ENCODE measurements at places on chromosomes 12 and 14.

- peak; percentile 66 for DNase-seq
These were observed 15.8 kb downstream of the VDR start for GRCh38 chr12:47889040-47889439.

GRCh38 chr12:125907351-125907750, 842.1 kb downstream of the AACS start:
- DNase-seq = no peak

GRCh38 chr14:60332869-60333268, 83.8 kb downstream of the PPM1A start:
- DNase-seq = no peak

- no peak for DNase-seq
These were observed 45.7 kb downstream of the SPATS2 start for GRCh38 chr12:49413010-49413409.

- no peak for DNase-seq
These were observed 76.1 kb upstream of the GPHB5 start for GRCh38 chr14:63394841-63395240.

- no peak for DNase-seq
These were observed 24.0 kb upstream of the GSC start for GRCh38 chr14:94793901-94794300.

GRCh38 chr12:74906224-74906623, 303.4 kb downstream of the KCNC2 start:
- peak; percentile 10 for DNase-seq

GRCh38 chr12:6975297-6976032, 4.8 kb downstream of the EMG1 start:
- DNase-seq = no peak

DNA sequence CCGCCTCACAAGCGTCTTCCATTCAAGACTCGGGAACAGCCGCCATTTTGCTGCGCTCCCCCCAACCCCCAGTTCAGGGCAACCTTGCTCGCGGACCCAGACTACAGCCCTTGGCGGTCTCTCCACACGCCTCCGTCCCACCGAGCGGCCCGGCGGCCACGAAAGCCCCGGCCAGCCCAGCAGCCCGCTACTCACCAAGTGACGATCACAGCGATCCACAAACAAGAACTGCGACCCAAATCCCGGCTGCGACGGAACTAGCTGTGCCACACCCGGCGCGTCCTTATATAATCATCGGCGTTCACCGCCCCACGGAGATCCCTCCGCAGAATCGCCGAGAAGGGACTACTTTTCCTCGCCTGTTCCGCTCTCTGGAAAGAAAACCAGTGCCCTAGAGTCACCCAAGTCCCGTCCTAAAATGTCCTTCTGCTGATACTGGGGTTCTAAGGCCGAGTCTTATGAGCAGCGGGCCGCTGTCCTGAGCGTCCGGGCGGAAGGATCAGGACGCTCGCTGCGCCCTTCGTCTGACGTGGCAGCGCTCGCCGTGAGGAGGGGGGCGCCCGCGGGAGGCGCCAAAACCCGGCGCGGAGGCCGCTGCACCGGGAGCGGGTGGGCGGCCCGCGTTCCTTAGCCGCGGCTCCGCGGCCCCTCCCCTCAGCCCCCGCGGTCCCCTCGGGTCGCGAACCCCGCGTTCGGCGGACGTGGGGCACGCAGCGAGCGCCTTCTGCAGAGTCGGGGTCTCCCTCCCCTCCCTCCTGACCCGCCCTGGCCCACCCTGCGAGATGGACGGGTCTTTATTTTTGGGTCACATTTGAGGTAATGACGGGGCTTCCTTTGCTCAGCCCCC, at the start of gene UBC:
Gene UBC, minus strand, starts transcription at position 259 of the 847 bp plus-strand sequence. CDS start 879 bp downstream, outside the sequence.
- peak; percentile 95 for DNase-seq

GRCh38 chr12:100900808-100901207, 106.2 kb downstream of the ANO4 start:
- no peak for DNase-seq

DNA sequence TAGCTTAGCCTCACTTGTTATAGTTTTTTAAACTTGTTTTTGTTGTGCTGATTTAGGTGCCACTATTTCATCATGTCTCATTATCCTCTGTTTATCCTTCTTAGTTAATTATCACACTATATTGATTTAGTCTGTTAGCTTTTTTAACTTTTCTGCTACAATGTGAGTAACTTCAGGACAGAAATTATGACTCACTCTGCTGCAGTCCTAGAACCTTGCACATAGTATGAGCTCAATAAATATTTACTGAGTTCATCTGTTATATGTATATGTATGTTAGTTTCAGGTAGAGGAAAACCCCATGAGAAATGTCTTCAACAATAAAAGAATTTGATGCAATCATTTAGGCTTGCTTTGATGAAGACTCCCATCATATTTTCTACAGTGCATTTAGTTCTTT, 224.3 kb upstream of the NAV3 start:
- no peak for DNase-seq

DNA sequence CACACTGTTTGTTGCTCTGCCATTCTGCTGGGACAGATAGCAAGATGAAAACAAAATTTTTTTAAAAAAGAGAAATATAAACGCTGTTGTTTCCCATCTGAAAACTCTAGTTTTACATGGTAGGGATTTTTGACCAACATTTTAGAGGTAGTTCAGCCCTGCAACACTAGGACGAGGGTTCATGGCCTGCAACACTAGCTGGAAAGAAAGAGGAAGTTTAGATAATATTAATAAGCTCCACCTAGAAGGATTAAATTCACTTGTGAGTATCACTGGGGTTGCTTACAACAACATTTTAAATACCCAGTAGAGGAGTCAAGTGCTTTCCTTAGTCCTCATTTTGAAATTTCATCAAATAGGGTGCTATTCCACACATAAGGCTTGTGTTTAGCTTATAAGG, 68.2 kb downstream of the SRGAP1 start:
- DNase-seq = peak; percentile 64

- DNase-seq = peak; percentile 88
These were observed 56.3 kb downstream of the SPTB start for GRCh38 chr14:64823305-64823861.

DNA sequence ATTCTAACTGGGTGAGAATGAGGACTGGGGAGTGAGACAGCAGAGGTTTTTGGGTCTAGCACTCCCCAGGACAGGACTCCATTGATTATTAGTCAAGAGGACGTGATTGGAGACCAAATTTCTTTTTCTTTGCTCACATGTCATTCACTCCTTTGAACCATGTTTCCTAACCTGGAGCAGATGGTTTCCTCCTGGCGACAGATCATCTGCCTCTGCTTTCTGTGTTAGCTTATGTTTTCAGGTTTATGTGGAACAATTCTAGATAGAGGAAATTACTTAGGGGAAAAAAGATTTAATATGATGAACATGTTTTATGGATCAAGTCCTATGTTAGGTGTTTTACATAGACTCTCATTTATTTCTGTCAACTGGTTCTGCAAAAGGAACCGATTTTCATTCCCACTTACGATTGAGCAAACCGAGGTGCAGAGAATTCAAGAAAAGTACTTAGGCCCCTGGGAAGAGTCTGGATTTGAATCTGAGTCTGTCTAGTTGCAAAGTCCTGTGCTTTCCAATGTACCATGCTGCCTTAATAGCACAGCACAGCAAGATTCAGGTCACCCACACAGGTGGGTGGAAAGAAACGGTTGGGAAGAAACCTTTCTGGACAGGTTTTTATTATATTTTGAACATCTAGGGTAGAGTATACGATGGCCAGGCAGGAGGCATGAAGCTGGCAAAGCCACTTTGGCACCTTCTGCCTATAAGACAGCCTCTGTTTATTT, 30.8 kb downstream of the SMOC1 start:
- no peak for DNase-seq

DNA sequence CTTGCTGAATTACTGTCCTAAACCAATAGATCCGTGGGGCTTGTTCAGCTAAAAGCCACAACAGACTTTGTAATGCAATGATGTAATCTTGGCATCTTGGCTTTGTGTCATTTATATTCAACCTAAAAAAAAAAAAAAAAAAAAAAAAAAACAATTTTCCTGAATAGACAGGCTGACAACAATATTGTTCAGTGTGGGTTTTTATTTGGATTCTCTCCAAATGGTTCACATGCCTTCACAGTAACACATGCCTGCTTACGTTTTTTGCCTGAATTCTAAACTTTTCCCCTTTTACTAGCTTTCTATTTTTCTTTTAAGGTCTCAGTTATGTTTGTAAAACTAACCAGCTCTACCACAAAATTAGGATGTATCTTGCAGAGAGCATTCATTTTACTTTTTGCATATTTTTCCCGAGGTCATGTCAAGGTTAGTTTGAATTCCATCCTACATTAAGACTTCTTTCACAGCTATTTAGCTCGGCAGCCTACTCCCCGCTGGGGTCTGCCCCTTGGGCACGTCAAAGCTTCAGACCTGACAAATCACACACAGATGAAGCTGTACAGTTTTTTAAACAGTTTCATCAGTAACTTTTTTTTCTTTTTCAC, 213.7 kb upstream of the NPAS3 start:
- DNase-seq = no peak

DNA sequence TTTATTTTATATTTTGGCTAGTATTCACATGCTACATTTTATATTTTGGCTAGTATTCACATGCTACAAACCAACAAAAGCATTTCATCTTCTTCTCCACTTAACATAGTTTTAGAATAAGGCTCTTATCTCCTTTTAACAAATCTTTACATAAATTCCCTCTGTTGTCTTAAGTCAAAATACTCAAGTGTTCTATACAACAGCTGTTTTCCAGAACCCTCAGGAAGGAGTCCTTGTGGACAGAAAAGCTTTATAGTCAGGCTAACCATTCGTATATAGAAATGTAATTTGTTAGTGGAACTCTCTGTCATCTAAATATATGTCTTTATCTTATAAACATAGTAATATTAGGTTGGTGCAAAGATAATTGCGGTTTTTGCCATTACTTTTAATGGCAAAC, 191.0 kb upstream of the FLRT2 start:
- DNase-seq = no peak

DNA sequence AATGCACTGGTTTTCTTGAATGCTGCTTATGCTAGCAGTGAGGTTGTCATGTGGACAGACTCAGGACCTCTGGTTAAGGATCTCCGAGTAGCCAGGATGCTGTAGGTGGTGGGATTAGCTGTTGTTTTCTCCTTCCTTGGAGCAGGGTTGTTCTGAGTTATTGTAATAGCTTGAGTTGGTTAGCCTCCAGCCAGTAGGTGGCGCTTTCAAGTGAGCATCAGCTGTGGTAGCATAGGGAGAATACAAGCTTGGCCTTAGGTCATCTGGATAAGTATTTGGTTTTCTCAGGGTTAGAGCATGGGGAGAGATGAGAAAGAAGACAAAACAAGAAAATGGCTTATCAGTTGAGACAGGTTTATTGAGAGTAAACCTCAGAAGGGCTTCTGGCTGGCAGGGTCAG, 299.7 kb upstream of the FBXO33 start:
- DNase-seq = peak; percentile 26

- no peak for DNase-seq
These were observed 46.3 kb downstream of the PPP2R5E start for GRCh38 chr14:63496837-63497400.

GRCh38 chr14:72663956-72664650, 229.8 kb downstream of the DPF3 start:
- DNase-seq = no peak

DNA sequence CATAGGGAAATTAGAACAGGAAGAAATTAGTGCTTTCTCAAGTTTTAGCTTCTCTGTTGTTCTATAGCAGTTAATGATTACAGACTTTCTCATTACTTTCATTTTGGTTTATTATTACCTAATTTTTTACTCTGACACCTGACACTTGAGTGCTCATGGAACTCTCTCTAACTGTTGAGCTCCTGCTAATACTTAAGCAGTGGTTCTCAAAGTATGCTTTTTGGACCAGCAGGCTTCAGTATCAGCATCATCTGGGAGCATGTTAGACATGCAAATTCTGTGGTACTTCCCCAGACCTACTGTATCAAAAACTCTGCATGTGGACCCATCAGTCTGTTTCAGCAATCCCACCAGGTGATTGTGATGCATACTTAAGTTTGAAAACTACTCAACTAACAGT, 235.3 kb downstream of the CCDC91 start:
- no peak for DNase-seq

DNA sequence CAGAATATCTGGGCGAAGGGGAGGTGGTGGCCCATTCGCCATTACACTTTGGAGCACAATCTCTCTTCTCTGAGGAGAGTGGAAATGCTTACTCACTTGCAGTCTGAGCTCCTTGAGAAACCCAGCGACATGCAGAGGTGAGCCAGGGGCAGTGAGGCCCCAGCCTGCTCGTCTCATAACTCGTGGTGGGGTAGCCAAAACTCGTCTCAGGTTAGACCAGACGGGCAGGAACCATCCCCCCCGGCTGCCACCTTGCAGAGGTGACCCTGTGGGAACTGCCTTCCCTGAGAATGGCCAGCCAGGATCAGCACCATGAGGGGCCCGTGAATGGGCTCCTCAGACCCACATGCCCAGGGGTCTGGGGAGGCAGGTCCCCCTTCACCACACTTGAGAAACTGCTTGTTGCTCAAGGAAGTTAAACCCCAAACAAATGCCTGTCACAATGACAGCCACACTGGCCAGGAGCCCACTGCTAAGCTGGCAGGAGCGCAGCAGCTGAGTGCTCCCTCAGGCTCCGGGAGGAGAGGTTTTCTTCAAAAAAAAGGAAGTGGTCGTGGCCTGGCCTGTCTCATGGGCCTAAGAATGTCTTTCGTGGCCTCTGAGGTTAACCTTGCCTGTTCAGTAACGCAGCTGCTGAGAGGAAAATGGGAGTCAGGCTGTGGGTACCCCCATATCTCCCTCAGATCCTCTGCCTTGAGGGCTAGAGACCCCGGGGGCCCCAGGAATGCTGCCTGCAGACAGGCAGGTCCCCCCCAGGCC, 9.2 kb upstream of the ALDH2 start:
- peak; percentile 95 for DNase-seq

- DNase-seq = no peak
These were observed 8.7 kb downstream of the AKAP5 start for GRCh38 chr14:64474041-64474440.

DNA sequence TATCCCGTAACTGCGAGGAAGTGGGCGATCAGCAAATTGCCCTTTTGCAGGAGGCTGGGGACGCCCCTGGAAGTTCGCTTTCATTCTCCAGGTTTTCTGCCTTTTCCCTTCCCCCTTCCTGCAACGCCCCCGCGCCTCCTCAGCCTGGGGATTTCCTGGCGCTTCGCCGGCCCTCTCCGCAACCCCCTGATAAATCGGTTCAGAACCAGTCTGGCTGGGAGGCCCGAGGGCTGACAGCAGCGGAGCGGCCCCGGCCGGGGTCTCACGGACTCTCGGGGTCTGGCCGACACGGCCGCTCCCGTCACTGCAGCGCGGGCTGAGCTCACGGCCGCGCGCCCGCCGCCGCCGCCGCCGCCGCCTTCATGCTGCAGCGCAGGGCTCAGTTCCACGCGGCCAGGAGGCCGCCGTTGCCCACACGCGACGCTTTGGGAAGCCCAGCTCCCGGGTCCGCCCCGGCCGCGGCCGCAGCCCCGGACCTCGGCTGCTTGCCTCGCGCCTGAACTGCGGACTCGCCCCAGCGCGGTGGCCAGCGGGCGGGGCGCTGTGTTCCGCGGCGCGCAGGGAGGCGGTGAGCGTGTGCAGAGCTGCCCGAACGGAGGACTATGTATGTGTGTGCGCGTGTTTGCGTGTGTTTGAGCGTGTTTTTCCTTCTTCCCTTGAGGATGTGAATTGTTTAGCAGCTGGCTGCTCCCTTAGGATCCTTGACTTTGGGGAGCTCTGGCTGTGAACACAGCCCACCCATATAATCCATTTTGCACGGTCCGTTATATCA, at the start of gene LRFN5:
Gene LRFN5, plus strand, starts transcription at position 345 of the 772 bp plus-strand sequence.
- peak; percentile 10 for DNase-seq

GRCh38 chr12:130695061-130695460, 21.0 kb downstream of the RIMBP2 start:
- no peak for DNase-seq

- no peak for DNase-seq
These were observed 4.2 kb downstream of the BAG5 start for GRCh38 chr14:103558071-103558882.

GRCh38 chr12:12585115-12585863, 22.6 kb upstream of the DUSP16 start:
- no peak for DNase-seq

Data from hematopoietic multipotent progenitor cell treated with erythropoietin and hydrocortisone succinate and interleukin-3 and kit ligand, for 4 days (in vitro differentiated cells).